ENCODE measurements at places on chromosomes 7 and 10. TPM values are rescaled to one million over a fixed set of nuclear protein-coding genes. Genes with fewer than 3 reads are reported as not detected.

Gene UCN3
- not detected for total RNA-seq

Gene MYPN
- total RNA-seq: 0.11 TPM

Gene RBP4
- 0.36 TPM for total RNA-seq

DNA sequence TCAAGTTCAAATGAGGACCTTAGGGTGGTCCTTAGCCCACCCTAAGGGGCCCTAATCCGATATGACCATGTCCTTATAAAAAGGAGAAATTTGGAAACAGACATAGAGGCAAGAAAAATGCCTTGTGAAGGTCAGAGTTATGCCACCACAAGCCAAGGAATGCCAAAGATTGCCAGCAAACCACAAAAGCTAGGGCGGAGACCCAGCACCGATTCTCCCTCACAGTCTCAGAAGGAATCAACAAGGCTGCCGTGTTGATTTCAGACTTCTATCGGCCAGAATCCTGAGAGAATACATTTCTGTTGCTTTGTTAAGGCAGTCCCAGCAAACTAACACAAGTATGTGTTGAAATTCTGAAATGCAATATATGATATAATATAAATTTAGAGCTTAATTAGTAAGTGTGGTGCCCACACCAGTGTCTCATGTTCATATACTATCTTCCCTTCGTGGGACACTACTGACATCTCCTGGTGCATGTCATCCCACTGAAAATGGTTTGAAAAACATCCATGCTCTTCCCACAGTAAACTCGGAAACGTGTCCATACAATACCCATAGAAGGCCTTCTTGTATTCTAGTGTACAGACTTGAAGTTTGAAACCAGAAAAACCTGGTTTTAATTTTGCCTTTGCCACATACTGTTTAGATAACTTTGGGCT, 349.0 kb downstream of the TNS3 start:
- no peak for DNase-seq

GRCh38 chr10:60309371-60309770, 80.3 kb downstream of the ANK3 start:
- no peak for DNase-seq

- DNase-seq: no peak
Measured at GRCh38 chr10:9147475-9147874, 1093.0 kb downstream of the GATA3 start.

DNA sequence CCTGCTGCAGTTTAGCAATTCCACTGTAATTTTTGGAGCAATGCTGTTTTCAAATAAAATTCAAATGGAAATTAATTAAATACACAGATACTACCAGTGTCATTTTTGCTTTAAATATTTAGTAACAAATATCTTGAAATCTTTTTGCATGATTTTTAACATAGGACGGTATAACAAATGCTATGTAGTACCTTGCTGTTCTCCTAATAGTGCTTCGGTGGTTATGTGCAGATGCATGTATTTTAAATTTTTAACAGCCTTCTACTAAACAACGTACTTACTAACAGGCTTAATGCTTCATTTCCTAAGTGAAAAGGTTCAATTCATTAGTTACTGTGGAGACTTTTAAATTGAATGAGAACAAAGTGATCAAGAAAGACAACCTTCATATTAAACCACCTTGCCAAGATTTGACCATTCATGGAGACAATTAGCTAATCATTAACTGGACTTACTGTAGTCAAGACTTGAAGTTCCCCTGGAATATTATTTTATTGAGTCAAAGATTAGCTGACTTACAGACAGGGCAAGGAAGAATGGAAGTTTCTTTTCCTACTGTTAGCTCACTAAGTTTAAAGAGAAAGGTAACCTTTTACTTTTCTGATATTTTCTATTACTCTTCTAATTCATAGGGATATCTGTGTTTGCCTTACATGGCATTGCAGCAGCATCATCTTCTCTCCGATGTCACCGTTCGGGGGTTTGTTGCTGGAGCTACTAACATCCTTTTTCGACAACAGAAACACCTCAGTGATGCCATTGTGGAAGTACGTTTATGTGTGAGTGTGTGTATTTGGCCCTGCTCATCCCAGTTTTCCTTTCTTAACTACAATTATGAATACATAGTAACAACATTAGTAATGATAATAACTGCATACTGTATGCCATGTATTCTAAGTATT, 74.3 kb downstream of the AVL9 start:
- no peak for DNase-seq

DNA sequence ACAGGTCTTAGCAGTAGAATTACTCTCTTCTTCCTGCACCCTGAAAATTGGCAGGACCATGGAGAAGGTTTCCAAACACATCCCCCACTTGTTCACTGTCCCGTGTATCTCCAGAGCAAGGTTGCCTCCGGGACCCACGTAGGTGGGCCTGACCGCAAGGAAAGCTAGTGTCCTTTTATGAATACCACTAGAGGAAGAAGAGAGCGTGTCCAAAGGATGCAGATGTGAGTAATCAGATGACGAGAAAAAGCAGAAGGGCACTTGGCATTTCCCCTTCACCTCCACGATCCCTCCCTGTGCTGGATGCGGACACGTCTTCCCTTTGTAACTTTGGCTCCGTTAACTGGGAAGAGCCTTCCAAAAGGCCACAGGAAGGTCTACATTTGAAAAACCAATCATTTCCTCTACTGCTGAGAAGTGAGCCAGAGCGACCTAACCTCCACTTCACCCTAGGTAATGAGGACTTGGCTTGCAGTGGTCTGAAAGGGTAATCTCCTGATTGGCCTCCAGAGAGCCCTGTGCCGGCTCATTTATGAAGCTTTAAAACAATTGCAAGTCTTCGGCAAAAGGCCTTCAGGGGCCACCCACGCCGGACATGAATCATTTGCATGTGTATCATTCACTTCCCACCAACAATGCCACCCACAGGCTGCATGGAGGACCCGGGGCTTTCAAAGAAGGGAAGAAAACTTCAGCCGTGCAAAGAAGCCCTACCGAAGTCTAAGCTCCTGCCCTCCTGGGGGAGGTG, 55.4 kb downstream of the LYZL1 start:
- DNase-seq: peak; percentile 88

GRCh38 chr7:23164846-23165245, 17.0 kb upstream of the NUP42 start:
- no peak for DNase-seq

Data from astrocyte (in vitro differentiated cells and primary cell).